HTR-8/SVneo (cell line): ENCODE measurements at places on chromosomes 12 and 14.

GRCh38 chr12:39605996-39606395, 13.6 kb downstream of the ABCD2 start:
- peak; percentile 13 for DNase-seq

DNA sequence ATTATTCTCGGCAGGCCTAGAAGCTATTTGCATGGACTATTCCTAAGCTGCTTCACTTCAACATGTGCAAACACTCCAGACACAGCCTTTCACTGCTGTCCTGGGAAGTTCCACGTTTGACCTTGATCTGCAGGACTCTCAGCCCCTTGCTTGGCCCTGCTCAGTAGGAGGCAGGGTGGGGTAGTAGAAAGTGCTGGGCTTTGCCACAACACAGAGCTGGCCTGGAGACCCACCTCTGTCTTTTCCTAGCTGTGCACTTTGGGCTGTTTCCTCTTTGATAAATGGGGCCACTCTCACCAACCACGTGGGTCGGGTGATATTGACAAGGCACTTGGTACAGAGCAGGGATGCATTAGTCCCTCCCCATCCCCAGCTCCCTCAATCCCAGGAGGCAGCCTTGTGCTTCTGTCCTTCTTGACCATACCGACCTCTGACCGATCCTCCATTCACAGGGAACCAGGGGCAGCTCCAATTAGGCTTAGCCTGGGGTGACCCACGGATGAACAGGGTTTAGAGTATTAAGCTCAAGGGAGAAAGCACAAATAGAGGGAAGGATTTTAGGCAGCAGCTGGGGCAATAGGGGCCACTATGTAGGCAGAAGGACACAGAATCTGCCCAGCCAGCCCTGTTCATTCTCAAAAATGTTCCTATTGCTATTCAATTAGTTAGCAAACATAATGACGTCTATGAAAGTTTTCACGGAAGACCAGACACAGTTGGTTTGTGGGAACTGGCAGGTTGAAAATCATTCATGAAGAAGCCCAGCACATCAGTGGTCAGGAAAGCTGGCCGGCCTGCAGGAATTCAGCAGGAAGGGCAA, 63.3 kb downstream of the SYNE3 start:
- DNase-seq, result no peak

DNA sequence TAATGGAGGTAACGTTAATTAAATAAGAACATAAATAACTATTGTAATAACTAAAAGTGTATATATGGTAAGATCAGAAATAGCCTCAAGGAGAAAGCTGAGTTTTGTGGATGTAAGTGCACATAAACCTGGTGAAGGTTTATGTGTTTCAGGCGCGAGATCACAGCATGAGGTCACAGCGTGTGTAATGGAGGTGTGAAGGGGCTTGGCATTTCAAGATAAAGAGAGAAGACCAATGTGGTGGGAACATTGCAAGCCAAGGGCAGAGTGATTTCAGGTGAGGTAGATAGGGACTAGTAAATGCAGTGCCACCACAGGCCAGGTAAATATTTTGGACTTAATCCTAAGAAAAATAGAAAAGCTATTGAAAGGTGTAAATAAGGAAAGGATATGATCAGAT, 21.7 kb upstream of the KICS2 start:
- DNase-seq, result no peak

DNA sequence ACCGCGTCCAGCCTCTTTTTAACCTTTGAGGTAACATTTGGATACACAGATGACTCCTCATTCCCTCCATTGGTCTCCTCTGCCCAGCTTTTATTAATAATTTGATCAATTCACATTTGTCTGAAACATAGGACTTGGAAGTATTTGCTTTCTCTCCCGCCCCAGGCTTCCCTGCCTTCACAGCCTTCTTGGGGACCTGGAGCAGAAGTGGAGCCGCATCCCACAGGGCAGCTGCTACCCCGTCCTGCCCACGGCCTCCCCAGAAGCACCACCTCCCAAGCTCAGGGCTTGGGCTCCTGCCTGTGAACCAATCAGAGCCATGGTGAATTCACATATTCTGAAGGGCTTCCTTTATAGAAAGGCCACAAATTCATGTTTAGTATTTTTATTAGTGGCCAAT, 97.6 kb downstream of the PIWIL1 start:
- no peak for DNase-seq

GRCh38 chr12:104502217-104502616, 45.5 kb downstream of the CHST11 start:
- DNase-seq, result no peak

GRCh38 chr12:132535019-132535418, 45.1 kb downstream of the FBRSL1 start:
- DNase-seq, result no peak
